HFFc6 (cell line): ENCODE measurements at places on chromosomes 4 and X. TPM values are rescaled to one million over a fixed set of nuclear protein-coding genes. Genes with fewer than 3 reads are reported as not detected.
A peak's percentile ranks its signal among the peaks of the same experiment; 100 is the strongest.

Gene HTN1
- not detected in 3 replicates for total RNA-seq

Gene CABS1
- not detected in 3 replicates for total RNA-seq

Gene TRIM60
- total RNA-seq, result not detected in 2 replicates

Gene MEPE
- not detected in 3 replicates for total RNA-seq

Gene CYP4V2
- 6.5 to 8.5 TPM (median 7.2 TPM) in 3 replicates for total RNA-seq

Gene EGF
- 0.90 to 2.0 TPM (median 1.7 TPM) in 3 replicates for total RNA-seq

Gene MXD4
- total RNA-seq, result 56.7 to 78.0 TPM (median 58.6 TPM) in 3 replicates

Gene GRIA2
- not detected in 3 replicates for total RNA-seq

DNA sequence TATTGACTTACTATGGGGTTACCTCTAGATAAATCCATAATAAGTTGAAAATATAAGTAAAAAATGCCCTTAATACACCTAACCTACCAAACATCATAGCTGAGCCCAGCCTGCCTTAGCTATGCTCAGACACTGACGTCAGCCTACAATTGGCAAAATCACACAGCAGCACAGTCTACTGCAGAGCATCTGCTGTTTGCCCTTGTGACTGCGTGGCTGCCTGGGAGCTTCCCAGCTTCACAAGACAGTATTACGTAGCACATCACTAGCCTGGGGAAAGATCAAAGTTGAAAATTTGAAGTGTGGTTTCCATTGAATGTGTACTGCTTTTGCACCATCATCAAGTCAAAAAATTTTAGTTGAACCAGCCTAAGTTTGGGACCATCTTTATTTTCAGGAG is 8.8 kb downstream of the HTT-AS start:
- peaks cover 17% of the 10 kb centered on the region for H3K27me3 ChIP-seq
- DNase-seq, result no peak
- H3K27ac ChIP-seq, result no peak overlapping the region
- peaks cover 10% of the 10 kb centered on the region for H3K4me1 ChIP-seq

- no peak overlapping the region for H3K27ac ChIP-seq
- H3K4me3 ChIP-seq, result no peak overlapping the region
- DNase-seq, result no peak
Observed at GRCh38 chr4:136818811-136819330, 713.4 kb downstream of the PCDH18 start.

DNA sequence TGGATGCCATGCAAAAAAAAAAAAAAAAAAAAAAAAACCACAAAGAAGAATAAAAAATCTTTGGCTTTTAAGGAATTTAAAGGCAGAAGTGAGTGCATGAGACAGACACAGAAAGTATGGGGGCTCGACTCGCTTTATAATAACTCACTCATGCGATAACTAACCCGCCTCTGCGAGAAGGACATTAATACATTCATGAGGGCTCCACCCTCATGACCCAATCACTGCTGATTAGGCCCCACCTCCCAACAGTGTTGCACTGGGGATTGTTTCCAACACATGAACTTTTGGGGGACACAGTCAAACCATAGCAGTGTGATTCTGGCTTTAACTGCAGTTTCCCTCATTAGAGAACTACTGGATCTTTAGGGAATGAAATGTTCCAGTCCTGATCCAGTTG is 78.1 kb downstream of the QDPR start:
- H3K4me1 ChIP-seq, result no peaks in the 10 kb centered on the region
- H3K36me3 ChIP-seq, result peaks cover 4% of the 10 kb centered on the region; the same call in 1 of the 2 replicates
- no peak overlapping the region for H3K27ac ChIP-seq
- no peak overlapping the region for H3K4me3 ChIP-seq

- peak overlapping the region; percentile 78 for H3K4me3 ChIP-seq
- no peak for DNase-seq
- H3K36me3 ChIP-seq, result peaks cover 17% of the 10 kb centered on the region
- peaks cover 7% of the 10 kb centered on the region for H3K27me3 ChIP-seq
- H3K27ac ChIP-seq, result peak overlapping the region; percentile 47; the same call in 1 of the 2 replicates
Observed at GRCh38 chrX:1453395-1453783, 680 bp upstream of the ASMTL start.

DNA sequence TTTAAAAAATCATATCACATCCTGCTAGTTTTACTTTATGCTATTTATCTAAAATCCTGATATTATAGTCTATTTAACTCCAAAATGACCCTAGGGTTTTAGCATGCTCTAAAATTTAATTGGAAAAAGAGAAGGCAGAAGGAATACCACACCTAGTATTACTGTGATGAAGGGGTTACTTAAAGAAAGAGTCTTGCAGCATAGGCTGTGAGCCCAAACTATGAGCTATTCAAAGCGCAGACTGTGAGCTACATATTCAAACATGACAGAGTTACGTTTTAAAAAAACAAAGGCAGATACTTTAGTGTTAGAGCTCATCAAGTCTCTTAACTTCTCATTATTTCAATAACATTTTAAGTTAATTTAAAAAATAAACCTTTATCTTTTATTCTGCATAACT is 247.7 kb upstream of the ETNPPL start:
- no peaks in the 10 kb centered on the region for H3K36me3 ChIP-seq
- H3K27me3 ChIP-seq, result peaks cover 3% of the 10 kb centered on the region
- peaks cover 14% of the 10 kb centered on the region for H3K4me1 ChIP-seq

- no peak for DNase-seq
- H3K27me3 ChIP-seq, result peaks cover under 1% of the 10 kb centered on the region; the same call in 1 of the 2 replicates
- peak overlapping the region; percentile 46; the same call in 1 of the 2 replicates for H3K27ac ChIP-seq
- H3K4me3 ChIP-seq, result no peak overlapping the region
- peaks cover 9% of the 10 kb centered on the region; the same call in 1 of the 2 replicates for H3K36me3 ChIP-seq
Observed at GRCh38 chrX:65537229-65537628, 2.6 kb upstream of the LAS1L start.

DNA sequence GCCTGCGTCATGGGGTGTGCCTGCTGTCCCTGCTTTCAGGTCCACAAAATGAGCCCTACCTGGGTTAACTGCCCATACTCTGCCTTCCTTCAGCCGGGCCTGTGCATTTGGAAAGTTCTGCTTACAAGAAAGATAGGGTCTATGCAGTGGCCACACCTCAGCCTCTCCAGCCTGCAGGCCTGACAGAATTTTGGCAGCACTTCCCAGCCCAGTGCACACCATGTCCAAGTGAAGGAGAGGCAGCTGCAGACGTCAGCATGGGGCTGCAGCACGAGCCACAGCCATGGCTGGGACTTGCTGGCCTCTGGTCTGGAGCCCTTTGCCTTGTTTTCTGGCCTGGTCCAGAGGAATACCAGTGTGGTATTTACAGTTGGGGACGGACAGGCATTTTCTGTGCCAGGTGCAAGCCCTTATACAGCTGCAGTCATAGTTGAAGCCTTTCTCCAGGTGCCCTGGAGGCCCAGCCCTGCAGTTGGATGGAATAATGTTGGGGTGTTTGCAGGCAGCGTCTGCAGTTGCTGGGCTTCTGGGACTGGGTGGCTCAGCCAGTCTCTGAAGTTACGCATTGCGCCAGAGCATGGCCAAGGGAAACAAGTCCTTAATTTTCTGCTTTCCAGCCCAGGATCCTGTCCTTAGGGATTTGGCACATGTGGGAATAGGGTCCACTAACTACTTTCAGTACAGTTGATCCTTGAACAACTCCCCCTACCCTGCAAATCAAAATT is 26.2 kb downstream of the JADE1 start:
- peaks cover 45% of the 10 kb centered on the region for H3K4me1 ChIP-seq
- no peak overlapping the region for H3K4me3 ChIP-seq
- DNase-seq, result no peak
- peaks cover 24% of the 10 kb centered on the region for H3K36me3 ChIP-seq

GRCh38 chrX:104391906-104392305 is 137.2 kb upstream of the ESX1 start:
- no peaks in the 10 kb centered on the region for H3K36me3 ChIP-seq
- H3K4me1 ChIP-seq, result no peaks in the 10 kb centered on the region
- no peak overlapping the region for H3K27ac ChIP-seq
- DNase-seq, result no peak
- peaks cover 8% of the 10 kb centered on the region for H3K27me3 ChIP-seq
- H3K4me3 ChIP-seq, result no peak overlapping the region

- peak overlapping the region; percentile 95 for H3K4me3 ChIP-seq
- H3K4me1 ChIP-seq, result peaks cover 72% of the 10 kb centered on the region
- H3K27me3 ChIP-seq, result no peaks in the 10 kb centered on the region
Observed at GRCh38 chr4:16894406-16894805, 4.0 kb downstream of the LDB2 start.

DNA sequence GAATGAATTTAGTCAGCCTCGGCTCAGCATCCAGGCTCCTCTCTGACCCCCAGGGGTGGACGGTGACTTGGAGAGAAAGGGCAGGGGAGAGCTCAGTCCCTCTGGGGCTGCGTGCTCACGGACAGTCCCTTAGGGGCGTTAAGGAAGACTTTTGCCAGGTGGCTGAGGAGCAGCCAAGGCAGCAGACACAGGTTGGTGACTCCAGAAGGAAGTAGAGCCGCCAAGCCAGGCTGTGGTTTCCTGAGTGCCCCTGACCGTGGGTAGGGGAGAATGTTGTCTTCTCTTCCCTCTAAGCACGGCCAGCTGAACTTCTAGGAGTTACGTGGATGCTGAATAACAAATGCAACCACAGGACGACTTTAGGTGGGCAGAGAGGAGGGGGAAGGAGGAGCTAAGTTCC is 91.0 kb upstream of the MTM1 start:
- no peak overlapping the region for H3K27ac ChIP-seq
- DNase-seq, result no peak
- no peaks in the 10 kb centered on the region; the same call in 1 of the 2 replicates for H3K36me3 ChIP-seq
- peaks cover 14% of the 10 kb centered on the region for H3K4me1 ChIP-seq
- H3K27me3 ChIP-seq, result peaks cover 5% of the 10 kb centered on the region

- peaks cover 57% of the 10 kb centered on the region for H3K4me1 ChIP-seq
- H3K27ac ChIP-seq, result peak overlapping the region; percentile 96
- no peaks in the 10 kb centered on the region for H3K36me3 ChIP-seq
- H3K27me3 ChIP-seq, result no peaks in the 10 kb centered on the region; the same call in 1 of the 2 replicates
Observed at GRCh38 chrX:10618961-10619360, 1.4 kb downstream of the MID1 start.

DNA sequence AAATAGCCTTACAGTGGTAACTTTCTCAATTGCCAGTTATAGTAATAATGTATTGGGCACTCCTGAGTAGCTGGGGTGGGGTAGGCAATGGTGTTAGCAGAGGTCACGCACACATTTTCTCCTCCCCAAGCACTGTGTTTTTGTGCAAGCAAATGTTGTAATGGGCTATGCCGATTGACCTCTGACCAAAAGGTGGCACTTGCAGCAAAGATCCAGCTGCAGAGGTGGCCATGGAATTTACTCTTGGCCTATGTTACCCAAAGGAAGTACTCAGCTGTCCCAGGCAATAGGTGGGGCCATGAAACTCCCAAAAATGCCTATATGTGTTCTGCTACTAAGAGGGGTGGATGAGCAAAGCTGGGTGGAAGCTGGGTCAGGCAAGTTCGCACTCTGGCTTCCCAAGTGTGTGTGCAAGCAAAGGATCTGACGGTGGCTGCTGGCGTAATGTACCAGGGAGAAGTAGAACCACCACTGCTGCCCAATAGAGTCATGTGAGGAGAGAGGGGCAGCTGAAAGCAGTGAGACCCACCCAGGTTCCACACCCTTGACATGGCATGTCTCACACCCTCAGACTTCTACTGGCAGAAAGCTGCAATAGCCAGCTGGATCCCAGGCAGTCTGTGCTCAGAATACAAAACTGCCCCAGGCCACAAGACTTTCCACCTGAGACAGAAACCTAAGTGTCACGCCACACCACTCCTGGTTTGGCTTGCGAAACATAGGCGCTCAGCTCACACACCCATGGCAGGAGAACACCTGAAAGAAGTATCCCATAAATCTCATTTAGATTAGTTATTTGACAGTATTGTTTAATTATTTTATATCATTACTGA is 353.3 kb upstream of the EMCN start:
- no peak overlapping the region for H3K4me3 ChIP-seq
- H3K27me3 ChIP-seq, result peaks cover 2% of the 10 kb centered on the region
- H3K27ac ChIP-seq, result no peak overlapping the region
- H3K4me1 ChIP-seq, result no peaks in the 10 kb centered on the region
- no peaks in the 10 kb centered on the region for H3K36me3 ChIP-seq
- DNase-seq, result no peak

GRCh38 chrX:40501164-40501855 is 79.5 kb upstream of the ATP6AP2 start:
- H3K27ac ChIP-seq, result no peak overlapping the region
- no peak overlapping the region for H3K4me3 ChIP-seq
- H3K27me3 ChIP-seq, result peaks cover 4% of the 10 kb centered on the region; the same call in 1 of the 2 replicates

DNA sequence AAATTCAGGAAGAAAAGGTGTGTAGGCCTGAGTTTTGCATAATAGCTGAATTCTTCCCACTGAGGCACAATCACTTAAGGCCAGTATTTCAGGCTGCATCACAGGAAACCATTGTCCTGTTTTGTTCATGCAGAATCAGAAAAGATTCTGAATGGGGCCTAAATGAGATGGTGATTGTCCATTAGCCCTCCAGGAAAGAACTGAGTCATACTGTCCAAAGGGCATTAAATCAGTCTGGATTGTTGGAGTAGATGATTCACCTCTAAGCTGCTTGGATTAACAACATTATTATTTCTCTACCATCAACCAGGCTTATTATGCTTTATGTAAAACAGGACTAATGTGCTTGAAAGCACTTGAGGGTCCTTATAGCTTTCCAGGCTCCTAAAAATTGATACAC is 36.2 kb downstream of the CT47B1 start:
- H3K4me3 ChIP-seq, result no peak overlapping the region
- H3K27ac ChIP-seq, result no peak overlapping the region
- peaks cover 2% of the 10 kb centered on the region; the same call in 1 of the 2 replicates for H3K27me3 ChIP-seq
- DNase-seq, result peak; percentile 53
- H3K36me3 ChIP-seq, result no peaks in the 10 kb centered on the region
- H3K4me1 ChIP-seq, result peaks cover 16% of the 10 kb centered on the region

DNA sequence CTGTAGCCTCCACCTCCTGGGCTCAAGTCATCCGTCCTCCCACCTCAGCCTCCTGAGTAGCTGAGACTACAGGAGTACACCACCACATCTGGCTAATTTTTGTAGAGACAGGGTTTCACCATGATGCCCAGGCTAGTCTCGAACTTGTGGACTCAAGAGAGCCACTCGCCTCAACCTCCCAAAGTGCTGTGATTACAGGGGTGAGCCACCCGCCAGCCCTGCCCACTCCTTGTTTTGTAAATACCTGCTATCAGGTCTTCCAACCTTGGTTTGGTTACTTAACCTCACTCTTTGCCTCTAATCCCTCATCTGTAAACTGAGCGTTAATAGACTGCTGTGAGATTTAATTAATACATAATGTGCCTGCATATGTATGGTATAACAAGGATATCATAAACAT is 803 bp downstream of the CNGA1 start:
- no peak overlapping the region for H3K27ac ChIP-seq

- H3K27ac ChIP-seq, result no peak overlapping the region
- H3K36me3 ChIP-seq, result no peaks in the 10 kb centered on the region
- H3K27me3 ChIP-seq, result no peaks in the 10 kb centered on the region
- peaks cover 7% of the 10 kb centered on the region for H3K4me1 ChIP-seq
- no peak for DNase-seq
Observed at GRCh38 chr4:145719752-145720624, 40.0 kb downstream of the C4orf51 start.

DNA sequence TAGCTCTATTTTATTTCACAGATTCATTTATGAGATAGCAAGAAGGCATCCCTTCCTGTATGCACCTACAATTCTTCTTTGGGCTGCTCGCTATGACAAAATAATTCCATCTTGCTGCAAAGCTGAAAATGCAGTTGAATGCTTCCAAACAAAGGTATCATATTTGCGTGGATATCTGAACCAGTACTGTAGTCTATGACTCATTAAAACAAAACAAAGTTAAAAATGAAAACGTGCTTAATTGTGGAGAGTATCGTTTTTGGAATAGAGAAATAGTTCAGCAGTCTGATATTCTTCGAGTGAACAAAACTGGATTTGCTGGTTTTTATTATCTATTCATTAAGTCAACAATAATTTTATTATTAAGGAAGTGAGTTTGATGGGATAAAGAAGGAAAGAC is 6.3 kb downstream of the AFP start:
- H3K27ac ChIP-seq, result no peak overlapping the region
- peak overlapping the region; percentile 78 for H3K4me3 ChIP-seq
- DNase-seq, result no peak

- no peak overlapping the region for H3K27ac ChIP-seq
- H3K36me3 ChIP-seq, result no peaks in the 10 kb centered on the region
- H3K4me3 ChIP-seq, result no peak overlapping the region
- no peaks in the 10 kb centered on the region for H3K4me1 ChIP-seq
Observed at GRCh38 chrX:140050906-140051305, 85.6 kb upstream of the CXorf66 start.
